CD4-positive, alpha-beta T cell treated with Interleukin-4 for 4 hours (primary cell): ENCODE measurements at places on chromosomes 1 and 21.

DNA sequence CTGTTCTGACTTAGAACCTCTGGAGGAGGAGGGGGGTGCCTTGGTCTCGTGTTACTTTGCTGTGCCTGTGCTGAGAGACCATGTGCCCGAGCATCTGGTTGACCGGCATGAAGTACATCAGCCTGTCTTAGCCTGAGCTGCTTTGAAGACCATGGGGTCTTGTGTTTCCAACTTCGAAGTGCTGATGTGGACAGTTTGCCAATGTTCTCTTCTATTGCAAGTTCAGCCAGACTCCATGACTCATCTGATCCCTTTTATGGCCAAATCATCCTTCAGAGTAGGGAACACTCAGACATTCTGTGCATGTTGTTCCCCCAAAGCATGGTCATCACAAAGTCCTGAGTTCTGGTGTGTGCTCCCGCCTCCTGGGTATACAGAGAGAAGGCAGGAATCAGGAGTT, 6.0 kb upstream of the PLA2G2C start:
- DNase-seq: no peak

DNA sequence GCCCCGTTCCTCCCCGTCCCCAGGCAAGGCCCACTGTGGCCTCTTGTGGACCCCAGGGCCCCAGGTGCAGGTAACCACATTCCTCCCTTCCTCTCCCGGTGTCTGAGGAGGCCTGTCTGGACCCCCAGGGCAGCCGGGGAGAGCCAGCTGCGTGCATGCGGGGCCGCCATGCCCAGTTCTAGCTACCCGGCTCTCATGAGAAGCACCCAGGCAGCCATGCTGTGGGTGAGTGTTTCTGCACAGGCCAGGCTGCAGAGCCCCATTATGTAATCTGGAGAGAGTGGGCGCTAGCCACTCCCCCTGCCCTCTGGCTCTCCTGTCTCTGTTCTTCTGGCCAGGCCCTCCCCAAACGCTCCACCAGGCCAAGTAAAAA, 18.4 kb upstream of the PLEKHG5 start:
- DNase-seq: no peak

DNA sequence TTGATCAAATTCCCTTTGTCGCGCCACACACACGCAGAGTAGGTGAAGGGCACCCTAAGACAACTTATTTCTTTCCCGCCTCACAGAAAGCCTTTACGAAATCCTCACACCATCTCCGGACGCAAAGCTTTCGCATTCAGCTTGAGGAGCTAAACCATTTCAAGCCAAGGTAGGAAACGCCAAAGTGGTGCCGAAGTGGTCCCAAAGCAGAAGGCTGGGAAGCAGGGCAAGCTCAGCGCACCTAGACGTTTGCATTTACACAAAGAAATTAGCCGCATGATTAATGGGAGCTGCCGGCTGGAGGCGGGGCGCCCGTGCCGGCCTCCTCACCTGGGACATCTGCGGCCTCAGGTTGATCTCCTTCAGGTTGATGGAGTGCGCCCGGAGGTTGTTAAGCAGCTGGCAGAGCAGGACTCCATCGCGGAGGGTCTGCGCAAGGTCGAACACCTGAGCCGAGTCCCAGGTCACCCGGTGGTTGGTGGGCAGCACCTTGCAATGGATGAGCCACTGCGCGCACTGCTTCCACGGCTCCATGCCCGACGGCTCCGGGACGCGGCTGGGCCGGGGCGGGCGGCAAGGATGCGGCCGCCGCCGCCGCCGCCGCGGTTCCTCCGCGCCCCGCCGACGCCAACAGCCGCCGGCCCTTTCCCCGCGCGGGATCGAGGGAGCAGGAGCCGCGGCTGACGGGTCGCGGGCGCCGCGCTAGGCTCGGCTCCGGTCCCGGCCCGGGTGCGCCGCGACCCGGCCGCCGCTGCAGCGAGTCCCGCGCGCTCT, 457 bp downstream of the VAV3 start:
- DNase-seq: peak; percentile 27

DNA sequence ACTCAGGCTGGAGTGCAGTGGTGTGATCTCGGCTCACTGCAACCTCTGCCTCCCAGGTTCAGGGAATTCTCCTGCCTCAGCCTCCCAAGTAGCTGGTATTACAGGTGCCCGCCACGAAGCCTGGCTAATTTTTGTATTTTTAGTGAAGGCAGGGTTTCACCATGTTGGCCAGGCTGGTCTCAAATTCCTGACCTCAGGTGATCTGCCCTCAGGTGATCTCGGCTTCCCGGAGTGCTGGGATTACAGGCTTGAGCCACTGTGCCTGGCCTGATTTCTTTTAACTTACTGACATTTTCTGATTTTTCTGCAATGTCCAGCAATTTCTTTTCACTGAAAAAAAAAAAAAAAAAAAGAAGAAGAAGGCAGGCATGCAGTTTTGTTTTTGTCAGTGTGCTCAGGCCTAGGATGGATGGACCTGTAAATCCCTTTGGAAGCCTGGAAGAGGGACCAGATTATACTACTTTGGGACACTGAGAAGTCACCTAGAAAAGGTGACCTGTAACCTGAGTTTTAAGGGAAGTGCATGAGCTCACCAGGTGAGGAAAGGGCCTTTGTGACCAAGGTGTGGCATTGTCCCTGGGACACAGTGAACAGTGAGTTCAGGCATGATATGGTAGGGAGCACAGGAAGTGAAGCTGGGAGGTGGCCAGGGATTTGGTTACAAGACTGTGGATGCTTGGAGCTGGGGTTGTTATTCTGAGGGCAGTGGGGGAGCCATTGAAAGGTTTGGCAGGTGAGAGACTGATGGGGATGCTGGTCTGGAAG, 2.7 kb upstream of the TMEM61 start:
- DNase-seq: no peak

DNA sequence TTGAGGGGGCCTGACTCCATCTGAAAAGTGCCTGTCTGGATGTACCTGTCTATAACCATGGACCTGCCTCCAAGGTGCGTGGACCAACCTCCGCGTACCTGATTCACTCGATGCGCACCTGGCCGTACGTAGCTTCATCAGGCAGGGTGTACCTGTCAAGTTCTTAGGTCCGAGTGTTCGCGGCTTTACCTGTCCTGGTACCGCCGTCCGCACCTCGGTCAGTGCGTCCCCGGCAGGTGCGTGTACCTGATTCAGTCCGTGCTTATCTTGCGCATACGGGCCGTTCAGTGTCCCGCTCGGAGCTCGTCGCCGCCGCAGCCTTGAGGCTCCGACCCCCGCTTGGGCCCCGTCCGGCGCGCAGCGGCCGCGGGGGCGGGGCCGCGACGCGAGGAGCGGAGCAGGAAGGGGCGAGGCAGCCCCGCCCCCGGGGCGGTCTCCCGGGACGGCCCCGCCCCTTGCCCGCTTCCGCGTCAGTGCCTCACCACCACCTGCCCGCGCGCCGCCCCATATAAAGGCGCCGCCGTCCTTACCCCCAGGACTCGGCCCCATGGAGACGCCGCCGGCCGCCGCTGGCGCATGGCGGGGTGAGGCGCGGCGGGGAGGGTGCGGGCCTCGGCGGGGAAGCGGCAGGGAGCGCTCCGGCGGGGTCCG, at the start of gene ZC3H12A:
Gene ZC3H12A (plus strand): TSS at position 535 of the 651 bp plus-strand sequence. CDS start 917 bp downstream, outside the sequence.
- peak; percentile 90 for DNase-seq

GRCh38 chr1:24572301-24572700, 16.4 kb downstream of the NCMAP start:
- no peak for DNase-seq

- no peak for DNase-seq
Measured at GRCh38 chr1:155272466-155273342, 600 bp downstream of the CLK2 start.

DNA sequence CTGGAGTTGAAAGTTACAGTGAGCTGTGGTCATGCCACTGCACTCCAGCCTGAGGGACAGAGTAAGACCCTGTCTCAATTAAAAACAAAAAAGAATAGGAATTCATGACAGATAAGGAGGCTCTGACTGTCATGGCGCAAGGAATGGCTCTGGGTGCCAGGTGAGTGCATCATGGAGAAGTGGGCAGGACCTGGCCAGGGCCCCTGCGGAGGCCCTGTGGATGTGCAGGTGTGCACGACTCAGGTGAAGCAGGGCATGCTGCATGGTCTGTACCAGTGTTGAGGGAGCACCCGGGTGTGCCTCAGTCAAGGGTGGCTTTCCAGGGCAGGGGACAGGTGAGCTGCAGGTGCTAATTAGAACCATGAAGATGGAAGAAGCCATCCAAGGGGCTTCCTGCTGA, 14.0 kb downstream of the SLC1A7 start:
- no peak for DNase-seq

DNA sequence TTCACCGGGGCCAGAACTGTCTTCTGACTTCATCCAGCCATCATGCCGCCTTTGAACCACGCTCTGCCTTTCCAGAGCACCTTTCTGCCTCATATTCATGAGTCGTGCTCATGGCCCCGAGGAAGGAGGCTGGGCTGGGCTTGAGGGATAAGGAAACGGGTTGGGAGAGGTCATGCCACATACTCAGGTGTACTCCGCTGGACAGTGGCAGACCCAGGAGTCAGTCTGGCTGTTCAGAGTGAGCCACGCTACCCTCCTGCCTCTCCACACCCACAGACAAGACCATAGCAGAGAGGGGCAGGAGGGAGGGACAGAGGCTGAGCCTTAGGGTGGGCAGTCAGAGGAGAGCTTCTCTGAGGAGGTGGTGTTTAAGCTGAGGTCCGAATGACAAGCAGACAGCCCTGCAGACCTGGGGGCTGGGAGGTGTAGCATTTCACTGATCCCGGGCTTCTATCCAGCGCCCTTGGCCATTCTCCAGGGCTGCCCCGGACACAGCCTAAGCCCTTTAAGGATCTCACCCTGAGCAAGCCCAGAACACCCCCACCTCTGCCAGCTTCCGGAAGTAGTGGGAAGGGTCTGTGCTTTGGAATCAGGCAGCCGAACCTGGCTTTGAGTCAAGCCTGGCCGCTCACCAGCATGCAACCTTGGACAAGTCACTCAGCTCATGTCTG, 102.3 kb downstream of the LACTBL1 start:
- DNase-seq: no peak

DNA sequence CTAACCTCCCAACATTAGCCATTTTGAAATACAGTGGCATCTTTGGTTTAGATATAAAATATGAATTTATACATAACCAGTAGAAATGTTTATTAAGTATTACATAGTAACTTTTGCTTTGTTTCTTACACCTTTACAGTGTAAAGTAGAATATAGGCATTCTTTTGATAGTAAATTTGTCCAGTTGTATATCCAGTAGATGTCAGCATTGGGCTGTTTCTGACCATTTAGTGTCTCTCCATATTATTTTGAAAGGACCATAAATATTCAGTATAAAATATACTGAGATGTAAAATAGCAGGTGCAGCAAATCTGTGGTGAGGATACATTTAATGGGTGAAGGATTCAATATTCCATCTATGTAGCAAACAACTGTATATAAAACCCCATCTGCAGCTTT, 115.8 kb upstream of the ZRANB2 start:
- no peak for DNase-seq

GRCh38 chr1:201167041-201167991, 13.0 kb upstream of the TMEM9 start:
- no peak for DNase-seq

GRCh38 chr1:111030590-111030989, 66.9 kb upstream of the LRIF1 start:
- peak; percentile 78 for DNase-seq

DNA sequence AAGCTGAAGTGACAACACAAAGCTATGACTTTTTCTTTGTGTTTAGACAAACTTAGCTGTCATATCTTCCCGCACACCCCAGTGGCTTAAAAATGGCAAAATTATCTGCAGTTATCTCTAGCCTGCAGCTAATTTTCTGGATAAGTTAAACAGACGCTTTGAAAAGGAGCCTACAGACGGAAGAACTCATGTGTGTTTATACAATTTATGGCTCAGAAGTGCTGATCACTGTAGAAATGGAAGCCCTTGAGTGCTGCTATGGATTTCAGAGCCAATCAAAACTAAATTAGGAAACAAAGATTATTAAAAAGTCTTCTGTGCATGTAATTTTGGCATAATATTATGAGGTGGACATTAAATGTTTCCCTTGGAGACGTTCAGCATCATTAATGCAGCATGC, 11.6 kb downstream of the NTNG1 start:
- DNase-seq: no peak

- DNase-seq: no peak
Measured at GRCh38 chr1:216535059-216535458, 111.8 kb upstream of the USH2A start.

- no peak for DNase-seq
Measured at GRCh38 chr1:40901886-40902852, 40.0 kb upstream of the CITED4 start.

DNA sequence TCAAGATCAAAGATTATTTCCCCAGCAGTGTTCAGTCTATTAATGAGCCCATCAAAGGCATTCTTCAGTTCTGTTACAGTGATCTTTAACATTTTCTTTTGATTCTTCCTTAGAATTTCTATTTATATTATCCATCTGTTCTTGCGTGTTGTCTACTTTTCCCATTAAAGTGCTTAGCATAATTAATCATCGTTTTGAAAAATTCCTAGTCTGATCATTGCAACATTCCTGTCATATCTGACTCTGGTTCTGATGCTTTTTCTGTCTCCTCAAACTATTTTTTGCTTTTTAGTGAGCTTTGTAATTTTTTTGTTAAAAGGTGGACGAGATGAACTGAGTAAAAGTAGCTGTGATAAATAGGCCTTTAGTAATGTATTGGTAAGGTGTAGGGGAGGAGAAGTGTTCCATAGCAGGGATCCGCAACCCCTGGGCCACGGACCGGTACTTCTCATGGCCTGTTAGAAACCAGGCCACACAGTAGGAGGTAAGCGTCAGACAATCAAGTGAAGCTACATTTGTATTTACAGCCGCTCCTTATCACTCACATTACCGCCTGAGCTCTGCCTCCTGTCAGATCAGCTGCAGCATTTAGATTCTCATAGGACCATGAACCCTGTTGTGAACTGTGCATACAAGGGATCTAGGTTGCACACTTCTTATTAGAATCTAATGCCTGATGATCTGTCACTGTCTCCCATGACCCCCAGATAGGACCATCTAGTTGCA, 163.3 kb downstream of the PIK3R3 start:
- no peak for DNase-seq

DNA sequence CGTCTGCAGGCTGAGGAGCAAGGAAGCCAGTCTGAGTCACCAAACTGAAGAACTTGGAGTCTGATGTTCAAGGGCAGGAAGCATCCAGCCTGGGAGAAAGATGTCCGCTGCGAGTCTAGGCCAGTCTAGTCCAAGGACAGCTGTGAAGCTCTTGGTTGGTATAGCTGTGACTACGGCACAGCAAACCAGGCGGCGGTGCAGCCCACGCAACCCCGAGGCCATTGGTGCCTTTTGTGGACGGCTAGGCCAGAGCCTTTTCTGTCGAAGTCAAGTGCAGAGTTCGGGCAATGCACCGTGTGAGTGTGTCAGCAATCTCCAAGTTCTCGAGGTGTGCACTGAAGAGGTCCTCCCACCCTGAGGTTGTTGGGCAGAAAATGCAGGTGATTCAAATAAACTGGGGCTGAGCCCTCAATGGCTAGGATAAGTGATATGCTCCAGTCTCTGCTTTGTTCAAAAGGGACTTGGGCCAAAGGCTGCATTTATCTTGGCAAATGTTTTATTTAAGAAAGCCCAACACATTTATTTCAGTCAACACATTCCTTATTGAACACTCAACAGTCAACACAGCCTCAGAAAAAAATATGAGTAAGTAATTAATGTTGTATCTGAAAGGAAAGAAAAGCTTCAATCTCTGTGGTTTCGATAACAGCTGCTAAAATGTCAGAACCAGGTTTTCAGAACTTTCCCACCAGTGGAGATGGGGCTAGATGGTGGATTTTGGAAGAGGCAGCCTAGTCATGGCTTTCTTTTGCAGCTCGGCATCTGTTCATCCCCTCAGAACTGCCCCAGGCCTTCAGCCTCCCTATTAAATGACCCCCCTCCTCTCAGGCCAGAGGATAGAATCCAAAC, 78.1 kb upstream of the COX20 start:
- DNase-seq: no peak

GRCh38 chr21:15768045-15768601, 38.3 kb downstream of the USP25 start:
- no peak for DNase-seq
